ENCODE measurements at places on chromosomes 11 and 22.
A peak's percentile ranks its signal among the peaks of the same experiment; 100 is the strongest.

DNA sequence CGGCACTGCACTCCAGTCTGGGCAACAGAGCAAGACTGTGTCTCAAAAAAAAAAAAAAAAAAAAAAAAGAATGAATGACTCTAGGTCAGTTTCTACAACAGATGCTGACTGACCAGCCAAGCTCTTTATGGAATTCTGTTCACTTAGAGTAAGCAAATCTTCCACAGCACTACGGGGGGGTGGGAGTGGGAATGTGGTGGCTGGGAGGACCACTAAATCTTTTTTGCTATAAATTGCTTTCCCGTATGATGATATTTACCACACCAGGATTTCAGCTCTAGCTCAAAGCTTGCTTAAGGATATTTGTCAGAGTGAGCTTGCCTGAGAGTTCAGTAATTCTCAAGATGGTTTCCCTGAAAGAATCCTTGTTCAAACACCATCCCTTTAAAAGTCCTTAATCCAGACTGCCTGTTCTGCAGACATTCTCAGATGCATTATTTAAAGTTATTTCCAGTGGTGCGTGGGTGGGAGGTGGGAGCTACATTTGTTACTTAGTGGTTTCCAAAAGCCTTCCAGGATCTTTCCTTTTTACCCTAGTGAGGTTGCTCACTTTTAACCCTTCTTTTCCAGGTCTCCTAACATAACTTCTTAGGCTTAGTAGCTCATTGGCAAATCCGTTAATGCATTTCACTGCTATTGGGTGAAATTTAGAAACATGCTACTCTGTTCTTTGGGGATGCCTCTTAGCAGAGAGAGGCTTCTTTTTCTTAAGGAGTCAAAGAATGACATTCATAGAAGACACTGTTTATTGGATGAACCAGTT is 65.9 kb downstream of the UBASH3B start:
- no peak for DNase-seq

- no peak for DNase-seq
These were observed 21.9 kb downstream of the TP53I11 start for GRCh38 chr11:44928816-44929215.

DNA sequence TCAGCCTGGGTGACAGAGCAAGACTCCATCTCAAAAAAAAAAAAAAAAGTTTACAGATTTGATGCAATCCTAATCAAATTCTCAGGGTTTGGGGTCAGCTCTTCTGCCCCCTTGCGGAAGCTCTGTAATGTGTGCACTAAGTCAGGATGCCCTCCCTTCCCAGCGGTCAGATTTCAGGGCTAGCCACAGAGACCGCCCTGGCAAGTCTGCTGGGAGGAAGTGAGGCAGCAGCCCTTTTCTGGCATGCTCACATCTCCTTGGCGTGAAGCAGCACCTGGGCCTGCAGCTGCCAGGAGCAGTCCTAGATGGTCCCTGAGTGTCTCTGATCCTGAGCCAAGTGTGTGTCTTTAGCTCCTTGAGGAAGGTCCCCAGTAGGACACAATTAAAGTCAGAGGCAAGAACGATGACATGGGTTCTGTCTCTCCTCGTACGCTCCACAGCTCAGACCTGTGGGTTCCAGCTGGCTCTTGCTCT is 10.9 kb upstream of the APOBEC3C start:
- DNase-seq, result peak; percentile 88

DNA sequence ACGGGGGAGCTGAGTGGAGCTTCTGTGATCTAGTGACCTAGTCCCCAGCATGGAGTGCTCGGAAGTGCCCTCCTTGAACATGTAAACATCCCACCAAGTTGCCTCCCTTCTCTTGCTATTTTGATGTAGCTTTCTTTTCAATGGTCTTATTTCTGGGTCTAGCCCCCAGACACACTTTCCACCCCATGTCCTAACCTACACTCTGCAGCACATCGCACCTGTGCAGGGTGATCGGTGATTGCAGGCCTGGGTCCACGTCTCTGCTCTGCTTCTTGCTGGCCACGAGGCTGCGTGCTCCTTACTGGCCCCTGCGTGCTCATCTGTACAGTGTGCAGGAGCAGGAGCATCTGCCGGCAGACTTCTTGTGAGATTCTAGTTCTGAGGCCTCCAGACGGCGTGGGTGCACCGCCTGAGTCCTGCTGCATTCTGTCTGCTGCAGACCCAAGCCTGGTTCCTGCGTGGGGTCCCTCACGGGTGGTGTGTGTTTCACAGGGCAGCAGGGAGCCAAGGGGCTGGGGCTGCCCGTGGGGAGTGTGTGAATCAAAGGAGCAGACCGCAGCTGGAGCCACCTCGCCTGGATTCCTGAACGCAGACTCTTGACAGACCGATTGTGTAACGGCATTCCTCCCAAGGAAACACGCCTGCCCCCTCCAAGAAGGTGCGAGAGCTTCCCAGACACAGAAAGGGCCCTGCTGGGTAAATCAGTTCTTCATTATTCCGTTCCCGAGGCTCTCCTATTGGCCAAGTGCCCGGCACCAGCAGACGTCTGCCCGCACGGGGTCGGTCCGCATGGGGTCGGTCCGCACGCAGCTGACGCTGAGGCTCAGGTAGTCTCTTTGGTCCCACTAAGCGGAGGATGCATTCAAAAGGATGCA is 44.4 kb upstream of the MYEOV start:
- DNase-seq, result peak; percentile 70

DNA sequence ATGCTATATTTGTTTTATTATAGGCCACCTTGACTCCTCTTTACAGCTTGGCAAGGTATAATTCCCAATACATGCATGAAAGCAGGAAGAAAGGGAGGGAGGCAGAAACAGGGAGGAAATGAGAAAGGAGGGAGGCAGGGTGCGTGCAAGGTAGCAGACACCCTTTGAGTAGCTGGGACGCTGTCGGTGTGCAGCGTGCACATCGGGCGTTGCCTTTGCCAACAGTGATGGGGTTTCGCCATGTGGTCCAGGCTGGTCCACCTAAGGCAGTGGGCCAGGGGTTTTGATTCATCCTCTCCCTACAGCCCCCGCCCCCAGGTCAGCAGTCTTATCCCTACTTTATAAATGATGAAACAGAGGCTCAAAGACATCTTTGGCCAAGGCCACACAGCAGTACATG is 25.0 kb upstream of the PHF21B start:
- no peak for DNase-seq

GRCh38 chr11:111124724-111125123 is 120.8 kb upstream of the POU2AF2 start:
- DNase-seq, result no peak

GRCh38 chr11:102473543-102473942 is 21.0 kb upstream of the TMEM123 start:
- DNase-seq, result no peak

GRCh38 chr22:27241430-27242321 is 559.9 kb downstream of the MN1 start:
- DNase-seq, result peak; percentile 22

DNA sequence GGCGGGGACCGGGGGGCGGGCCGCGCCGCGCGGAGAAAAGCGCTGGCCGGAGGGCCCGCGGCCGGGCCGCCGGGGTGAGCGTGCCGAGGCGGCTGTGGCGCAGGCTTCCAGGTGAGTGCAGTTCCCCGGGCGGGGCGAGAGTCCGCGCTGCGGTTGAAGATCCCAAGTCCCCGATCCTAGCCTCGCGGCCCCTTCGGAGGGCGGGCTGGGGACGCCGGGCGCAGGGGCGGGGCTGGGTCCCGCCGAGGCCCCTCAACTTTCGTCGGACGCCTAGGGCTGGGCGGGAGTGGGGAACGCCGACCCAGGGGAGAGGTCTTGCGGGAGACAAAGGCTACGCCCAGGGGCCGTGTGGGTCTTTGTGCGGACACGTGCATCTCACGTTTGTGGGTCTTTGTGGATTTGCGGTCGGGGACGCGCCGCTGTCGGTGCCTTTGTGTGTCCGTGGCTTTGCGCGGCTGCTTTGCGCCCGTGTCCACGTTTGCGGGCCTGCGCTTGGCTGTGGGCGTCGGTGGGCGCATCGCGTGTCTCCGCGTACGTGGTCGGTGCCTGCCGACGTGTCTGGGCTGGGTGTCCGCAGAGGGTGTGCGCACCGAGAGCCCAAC is at the start of gene TSKU:
TSS of gene TSKU (plus strand) at position 63 of the 602 bp plus-strand sequence. CDS start 12,261 bp downstream, outside the sequence.
- DNase-seq, result peak; percentile 53

DNA sequence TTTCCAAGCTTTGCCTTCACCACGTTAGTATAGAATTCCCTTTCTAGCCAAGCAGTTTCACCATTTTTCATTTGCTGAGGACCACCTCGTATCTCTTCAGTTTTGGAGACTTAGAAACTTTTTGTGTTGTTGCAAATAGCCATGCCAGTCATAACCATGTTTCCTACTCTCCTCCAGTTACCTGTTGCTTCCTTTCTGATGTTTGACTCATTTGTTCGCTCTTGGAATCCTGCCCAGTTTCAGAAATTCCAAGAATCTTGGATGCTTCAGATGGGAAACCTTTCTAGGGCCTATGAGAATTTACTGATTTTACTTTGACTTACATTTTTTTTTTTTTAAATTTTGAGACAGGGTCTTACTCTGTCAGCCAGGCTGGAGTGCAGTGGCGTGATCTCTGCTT is 65.4 kb downstream of the PPP6R3 start:
- DNase-seq, result no peak

GRCh38 chr11:116865696-116866095 is 28.3 kb upstream of the APOA1 start:
- DNase-seq, result no peak

- peak; percentile 77 for DNase-seq
These were observed 32.4 kb downstream of the DBX1 start for GRCh38 chr11:20127671-20128527.

DNA sequence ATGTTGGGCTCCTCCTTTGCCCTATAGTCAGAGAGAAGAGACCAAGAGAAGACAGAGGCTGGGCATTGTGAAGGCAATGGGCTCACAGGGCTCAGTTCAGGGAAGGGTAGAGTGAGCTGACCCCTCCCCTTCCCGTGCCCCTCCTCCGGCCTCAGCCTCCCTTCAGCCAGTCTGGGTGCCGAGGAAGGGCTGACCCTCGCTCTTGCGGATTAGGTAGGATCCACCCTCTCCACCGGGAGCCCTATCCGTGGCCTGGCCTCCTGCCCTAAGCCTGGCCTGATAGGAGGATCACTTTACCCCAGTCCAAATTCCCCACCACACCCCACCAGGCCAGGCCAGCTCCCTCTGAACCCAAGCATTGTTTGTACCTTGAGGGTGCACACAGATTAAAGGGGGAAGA is 1.8 kb upstream of the PPP1R14B start:
- DNase-seq, result no peak

DNA sequence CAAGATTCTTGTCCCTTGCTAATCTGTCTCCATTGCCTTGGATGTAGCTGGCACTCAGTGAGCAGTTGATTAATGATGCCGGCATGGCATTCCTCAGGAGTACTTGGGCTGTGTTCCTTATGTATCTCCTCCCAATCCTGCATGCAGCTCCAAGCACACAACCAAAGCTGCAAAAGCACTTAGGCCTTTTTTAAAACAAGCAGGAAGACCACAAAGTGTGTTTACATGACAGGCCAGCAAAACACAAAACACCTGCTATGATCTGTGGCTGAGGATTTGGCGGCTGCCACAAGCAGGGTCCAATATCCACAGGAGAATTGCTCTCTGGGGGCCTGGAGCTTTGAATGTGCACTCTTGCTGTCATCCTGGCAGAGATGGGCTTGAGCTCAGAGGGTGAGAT is 8.9 kb downstream of the ABTB2 start:
- no peak for DNase-seq

DNA sequence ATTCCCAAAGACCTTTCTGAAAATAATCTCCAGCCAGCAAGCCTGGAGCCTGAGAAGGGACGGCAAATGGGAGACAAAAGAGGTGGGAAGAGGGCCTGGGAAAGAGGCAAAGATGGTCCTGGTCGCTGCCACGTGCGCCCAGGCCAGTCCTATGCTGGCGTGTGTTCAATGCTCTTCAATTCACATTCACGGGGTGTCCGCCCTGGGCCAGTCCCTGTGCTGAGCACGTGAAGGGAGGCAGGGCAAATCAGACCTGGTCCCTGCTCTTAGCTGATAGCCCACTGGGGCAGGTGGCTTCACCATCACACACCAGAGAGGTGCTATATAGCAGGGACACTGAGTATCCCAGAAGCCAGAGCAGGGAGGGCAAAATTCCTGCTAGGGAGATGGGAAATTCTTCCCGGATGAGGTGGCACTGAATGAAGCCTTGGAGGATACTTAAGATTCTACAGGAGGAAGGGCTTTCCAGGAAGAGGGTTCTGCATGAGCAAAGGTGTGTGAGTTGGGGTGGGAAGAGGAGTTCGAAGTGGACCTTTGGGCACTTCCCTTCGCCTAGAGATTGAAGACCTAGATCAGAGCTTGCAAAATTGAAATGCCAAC is 148.2 kb downstream of the CHST1 start:
- no peak for DNase-seq

- no peak for DNase-seq
These were observed 1.1 kb downstream of the SRSF8 start for GRCh38 chr11:95067841-95068219.

DNA sequence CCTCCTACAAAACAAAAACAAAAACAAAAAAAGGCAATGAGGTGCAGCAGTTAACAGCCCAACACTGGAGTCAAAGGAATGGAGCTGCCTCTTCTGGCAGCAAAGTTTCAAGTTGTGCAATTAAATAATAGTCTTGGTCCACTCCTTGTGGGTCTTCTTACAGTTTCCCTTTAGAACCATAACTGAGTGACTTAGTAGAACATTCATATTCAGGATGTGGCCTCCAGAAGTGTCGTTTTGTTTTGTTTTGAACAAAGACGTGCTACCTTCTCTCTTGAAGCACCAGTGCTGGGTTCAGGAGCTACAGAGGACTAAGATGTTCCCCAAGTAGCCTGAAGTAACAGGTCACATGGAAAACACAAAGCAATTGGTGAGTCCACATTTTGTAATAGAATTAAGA is 2.0 kb upstream of the JAML start:
- no peak for DNase-seq

- no peak for DNase-seq
These were observed 118.7 kb upstream of the LARGE1 start for GRCh38 chr22:34038801-34039555.

- no peak for DNase-seq
These were observed 10.7 kb downstream of the PRG3 start for GRCh38 chr11:57370251-57370650.

- no peak for DNase-seq
These were observed 4.4 kb downstream of the MTMR3 start for GRCh38 chr22:29887358-29887757.

GRCh38 chr22:45742866-45743450 is 71.3 kb downstream of the ATXN10 start:
- DNase-seq, result no peak

DNA sequence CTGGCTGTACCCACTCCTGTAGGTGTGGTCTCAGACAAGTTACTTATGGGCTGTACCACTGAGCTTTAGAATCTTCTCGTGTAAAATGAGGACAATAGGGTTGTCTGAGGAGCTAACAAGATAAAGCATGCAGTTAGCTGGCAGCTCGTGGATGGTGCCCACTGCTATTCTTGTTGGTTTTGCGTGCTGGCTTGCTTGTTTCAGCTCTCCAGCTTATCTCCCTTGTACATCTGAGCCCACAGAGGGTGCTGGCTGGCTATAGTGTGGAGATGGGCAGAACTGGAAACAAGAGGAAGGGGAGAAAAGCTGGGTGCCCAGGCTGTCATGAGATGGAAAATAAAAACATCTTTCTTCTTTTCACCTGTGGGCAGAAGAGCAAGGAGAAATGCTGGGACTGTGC is 46.5 kb upstream of the GALNT18 start:
- DNase-seq, result no peak
